HEK293T (cell line): ENCODE measurements at places on chromosomes 5 and 9.

DNA sequence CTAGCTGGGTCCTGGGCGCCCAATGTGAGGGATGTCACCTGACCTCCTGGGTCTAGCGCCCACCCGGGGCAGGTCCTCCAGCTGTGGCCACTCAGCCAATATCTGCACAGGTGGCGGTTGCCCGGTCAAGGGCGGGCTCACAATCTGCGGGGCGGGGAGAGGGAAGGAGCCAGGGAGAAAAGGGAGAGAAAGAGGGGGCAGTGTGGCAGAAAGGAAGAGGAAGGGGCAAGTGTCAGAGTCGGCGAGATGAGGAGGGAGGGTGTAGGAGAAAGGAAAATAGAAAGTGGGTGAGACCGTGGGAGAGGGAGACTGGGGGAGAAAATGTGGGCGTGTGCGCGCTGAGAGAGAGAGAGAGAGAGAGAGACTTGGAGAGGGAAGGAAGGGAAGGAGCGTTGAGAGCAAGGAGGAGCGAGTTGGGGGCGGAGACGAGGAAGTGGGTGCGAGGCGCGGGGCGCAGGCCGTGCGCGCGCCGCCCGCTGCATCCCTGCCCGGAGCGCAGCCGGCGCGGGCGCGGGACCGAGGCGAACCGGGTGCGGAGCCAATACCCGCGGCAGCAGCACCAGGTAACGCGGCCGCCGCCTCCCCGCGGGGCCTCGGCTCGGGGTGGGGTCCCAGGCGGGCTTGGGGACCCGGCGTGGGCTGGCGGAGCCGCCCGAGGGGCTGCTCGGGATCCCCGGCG, at the start of gene HRH2:
HRH2 (plus strand) TSS at position 479 of the 679 bp plus-strand sequence. CDS start 25,163 bp downstream, outside the sequence.
- DNase-seq: no peak

GRCh38 chr5:136811086-136811485, 445.7 kb upstream of the TRPC7 start:
- DNase-seq: no peak

DNA sequence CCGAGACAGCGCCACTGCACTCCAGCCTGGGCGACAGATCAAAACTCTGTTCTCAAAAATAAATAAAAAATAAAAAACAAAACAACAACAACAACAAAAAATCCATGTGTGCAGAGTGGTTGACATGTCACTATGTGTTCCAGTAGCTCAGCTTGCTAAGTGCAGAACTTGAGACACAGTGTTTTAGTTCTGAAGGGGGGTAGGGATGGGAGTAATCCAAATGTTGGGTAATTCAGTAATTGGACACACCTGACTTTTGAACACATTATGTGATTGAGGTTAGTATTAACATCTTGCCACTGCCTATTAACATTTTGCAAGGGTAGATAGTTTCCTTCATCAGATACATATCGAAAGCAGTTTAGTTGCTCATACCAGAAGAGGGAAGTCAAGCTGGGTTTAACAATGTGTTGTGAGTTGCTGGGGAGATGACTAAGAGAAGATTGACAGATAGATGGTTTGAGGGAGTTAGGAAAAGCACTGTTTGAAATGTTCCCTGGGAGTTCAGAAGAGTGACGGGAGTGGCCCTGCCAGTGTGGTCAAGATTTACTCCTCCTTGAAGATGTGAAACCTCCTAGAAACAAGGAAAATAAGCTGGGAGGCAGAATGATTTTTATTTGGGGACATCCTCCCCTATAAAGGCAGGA, 928 bp downstream of the HACD4 start:
- no peak for DNase-seq

DNA sequence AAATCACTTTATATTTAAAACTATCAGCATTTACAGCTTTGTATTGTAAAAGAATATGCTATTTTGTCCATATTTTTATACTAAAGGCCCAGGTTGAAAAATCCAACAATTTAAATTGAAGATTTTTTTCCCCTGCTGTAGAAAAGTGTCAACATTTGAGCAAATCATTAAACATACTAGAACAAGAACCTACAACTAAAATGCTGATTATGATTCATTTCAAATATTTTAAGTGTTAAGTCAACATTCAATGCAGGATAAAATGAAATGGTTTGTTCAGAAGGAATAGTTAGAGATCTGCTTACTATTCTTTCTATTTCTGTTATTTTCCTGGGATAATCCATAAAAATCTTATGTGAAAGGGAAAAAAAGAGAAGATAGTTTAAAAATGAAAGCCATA, 866.5 kb upstream of the DMAC1 start:
- DNase-seq: no peak

- DNase-seq: no peak
Observed at GRCh38 chr9:89277454-89277853, 33.5 kb upstream of the CKS2 start.

DNA sequence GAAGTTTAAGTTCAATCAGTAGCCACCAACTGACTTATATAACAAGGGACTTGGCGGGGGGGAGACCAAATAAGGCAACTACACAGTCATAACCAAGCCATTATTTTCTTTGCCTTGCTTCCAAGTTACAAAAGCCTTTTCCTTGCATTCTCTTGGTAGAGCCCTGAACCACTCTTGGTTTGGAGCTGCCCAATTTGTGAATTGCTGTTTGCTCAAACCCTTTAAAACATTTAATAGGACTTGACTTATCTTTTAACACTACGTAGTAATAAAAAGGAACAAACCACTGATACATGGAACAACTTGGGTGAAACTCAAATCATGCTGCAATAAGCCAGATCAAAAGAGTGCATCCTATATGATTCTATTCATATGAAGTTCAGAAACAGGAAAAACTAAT, 31.7 kb upstream of the MSH3 start:
- no peak for DNase-seq

DNA sequence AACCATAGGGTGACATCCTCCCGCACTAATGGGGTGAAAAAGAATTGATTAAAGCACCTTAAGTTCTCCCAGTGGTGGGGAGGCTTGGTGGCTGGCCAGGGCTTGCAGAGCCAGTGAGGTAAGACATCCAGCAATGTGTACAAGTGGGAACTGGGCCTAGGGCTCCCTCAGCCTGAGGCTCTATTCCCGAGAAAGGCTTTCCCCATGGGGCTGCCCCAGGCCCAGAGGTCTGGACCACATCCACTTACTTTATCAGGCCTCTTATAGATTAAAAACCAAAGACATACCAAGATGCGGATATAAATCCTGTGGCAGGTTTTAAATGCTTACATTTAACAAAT, 35.3 kb downstream of the C5orf15 start:
- no peak for DNase-seq

- no peak for DNase-seq
Observed at GRCh38 chr5:176955895-176956294, 50.7 kb downstream of the UIMC1 start.

- no peak for DNase-seq
Observed at GRCh38 chr9:105216440-105217178, 27.8 kb upstream of the SLC44A1 start.
